Pons (tissue), 1 donor: ENCODE measurements at places on chromosomes 6 and 20.

DNA sequence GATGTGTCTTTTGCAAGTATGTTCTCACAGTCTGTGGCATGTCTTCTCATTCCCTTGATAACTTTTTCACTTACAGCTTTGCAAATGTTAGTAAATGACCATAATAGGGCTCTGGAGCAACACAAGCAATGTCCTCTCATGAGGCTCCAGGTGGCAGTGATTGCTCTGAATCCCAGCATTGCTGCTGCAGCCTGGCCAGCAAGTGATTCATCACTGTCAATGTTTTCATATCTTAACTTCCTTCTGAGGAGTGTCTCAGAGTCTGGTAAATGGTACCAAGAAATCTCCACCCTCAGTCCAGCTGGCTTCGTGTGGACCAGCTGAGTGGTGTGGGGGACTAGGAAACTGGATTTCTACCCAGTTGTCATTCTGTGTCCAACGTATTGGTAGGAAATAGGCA lies 139.6 kb downstream of the MYLK4 start:
- DNase-seq, result no peak

GRCh38 chr6:164856138-164856537 lies 453.3 kb downstream of the C6orf118 start:
- no peak for DNase-seq

DNA sequence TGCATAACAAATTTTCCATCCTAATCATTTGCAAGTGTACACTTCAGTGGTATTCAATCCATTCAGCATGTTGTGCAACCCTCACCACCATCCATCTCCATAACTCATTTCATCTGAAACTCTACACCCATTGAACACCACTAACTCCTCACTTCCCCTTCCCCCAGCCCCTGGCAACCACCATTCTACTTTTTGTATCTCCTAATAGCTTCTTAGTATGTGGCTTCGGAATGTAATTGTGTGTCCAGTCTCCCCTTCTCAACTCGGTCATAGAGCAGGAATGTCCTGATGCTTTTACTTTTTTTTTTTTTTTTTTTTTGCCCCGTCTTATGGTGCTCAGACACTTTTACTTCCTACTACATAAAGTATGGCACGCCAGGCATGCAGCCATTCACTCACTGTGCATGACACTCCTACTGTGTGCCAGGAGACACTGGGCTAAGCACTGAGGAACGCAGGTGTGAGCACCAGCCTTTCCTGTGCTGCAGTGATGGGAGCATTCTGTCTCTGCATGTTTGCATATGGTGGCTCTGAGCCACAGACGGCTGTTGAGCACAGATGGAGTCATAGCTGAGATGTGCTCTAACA lies 15.3 kb downstream of the HCK start:
- no peak for DNase-seq

DNA sequence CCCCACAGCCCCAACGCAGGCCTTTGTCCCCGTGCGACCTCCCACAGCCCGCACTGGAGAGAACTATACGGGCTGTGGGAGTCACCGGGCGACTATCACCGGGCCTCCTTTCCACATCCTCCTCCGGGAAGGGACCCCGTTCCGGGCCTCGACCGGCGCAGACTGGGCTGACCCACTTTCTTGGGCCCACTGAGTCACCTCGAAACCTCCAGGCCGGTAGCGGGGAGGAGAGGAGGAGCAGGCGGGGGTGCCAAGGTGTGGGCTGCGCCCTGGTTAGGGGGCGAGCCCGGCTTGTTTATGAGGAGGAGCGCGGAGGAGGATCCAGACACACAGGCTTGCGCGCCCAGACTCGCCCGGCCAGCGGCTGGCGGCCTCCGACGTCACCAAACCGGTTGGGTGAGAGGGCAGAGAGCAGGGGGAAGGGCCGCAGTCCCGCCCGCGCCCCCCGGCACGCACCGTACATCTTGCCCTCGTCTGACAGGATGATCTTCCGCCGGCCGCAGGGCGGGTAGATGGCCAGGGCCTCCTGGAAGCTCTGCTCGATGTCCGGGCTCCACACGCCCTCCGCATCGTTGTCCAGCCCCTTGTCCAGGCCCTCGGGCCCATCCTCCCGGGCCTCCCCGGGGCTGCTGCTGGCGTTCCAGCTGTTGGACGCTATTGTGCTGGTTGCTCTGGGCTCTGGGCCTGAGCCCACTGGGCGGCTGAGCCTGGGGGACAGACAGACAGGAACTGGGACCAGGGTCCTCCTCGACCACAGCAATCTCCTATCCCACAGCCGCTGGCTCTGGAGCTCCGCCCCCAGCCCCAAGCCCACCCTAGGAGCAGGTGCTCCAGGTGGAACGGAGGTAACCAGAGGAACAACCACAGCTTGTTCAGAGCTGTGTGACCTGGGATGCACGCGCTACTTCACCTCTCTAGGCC lies 10.6 kb downstream of the TEAD3 start:
- DNase-seq, result no peak

DNA sequence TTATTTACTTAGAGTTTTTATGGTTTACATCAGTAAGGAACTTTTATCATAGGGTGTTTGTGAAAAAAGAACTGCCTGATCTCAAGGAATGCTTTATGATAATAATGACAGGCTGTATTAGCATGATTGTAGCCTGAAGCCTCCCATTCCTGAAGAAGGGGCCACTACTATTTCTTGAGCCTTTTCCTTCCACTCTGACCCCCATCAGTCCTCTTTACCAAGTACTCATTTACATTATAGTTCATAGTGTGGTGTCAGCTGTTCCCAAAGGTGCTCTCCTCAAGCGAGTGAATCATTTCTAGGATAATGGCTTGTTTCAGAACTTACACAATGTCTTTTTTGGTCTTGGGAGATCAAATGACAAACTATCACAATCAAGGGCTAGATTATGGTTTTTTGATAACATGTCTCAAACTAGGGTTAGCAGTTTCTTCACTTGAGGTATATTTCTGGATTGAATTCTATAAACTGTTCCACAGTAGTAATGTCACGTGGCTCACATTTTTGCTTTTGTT lies 283.6 kb downstream of the CDKAL1 start:
- DNase-seq, result no peak

DNA sequence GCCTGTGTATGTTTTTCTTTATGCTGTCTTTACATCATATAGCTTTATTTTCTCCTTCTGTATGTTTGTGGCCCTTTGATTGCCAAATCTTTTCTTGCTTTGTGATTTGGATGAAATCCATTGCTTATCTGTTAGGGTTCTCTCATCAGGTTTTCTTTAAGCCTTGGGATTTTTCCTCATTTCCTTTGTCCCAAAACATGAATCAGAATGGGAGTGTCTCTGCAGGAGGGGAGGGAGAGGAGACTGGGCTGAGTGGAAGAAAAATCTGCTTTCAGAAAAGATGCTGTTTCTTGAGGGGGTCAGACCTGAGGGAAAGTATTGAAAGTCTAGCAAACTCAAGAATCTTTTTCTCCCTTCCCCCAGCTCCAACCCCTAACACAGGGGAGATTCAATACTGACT lies 758.0 kb upstream of the MMS22L start:
- DNase-seq, result no peak

DNA sequence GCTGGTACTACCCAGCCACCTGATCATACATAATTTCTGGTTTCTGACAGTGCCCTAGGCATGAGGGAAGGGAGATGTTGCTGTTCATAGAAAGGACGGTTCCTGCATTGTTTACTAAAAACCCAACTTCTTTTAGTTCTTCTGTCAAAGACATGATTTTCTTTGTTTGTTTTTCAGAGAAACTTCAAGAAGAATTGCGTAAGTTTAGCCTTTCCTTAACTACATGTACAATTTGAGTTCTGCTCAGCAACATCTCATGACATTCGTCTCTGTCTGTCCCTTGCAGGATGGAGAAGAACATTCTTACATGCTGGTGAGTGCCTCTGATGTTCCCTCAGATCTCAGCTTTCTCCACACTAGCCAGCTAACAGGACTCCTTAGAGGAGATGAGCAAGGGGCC lies 8.0 kb downstream of the BTN2A1 start:
- DNase-seq, result no peak

GRCh38 chr6:152463164-152463563 lies 174.0 kb downstream of the SYNE1 start:
- DNase-seq, result no peak

DNA sequence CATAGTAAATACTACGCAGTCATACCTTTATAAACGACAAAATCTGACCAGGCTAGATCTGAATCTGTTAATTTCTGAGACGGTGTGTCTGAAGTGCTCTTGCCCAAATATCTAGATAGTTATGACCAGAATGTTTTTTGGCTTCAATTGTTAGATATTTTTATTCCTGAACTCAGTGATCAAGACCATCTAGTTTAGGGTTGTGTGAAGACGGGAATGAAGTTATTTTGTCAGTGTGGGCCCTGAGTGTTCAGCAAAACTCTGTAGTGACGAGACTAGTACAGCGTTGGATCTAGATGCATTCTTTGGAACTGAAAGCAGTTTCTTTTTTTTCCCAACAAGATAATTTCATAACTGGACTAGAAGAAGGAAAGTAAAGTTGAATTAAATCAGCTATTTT lies 3.1 kb downstream of the STXBP5 start:
- peak; percentile 53 for DNase-seq
